ENCODE measurements at places on chromosomes 7 and 10.
A peak's percentile ranks its signal among the peaks of the same experiment; 100 is the strongest.

- no peak for DNase-seq
Measured at GRCh38 chr7:14542624-14543023, 359.9 kb downstream of the DGKB start.

DNA sequence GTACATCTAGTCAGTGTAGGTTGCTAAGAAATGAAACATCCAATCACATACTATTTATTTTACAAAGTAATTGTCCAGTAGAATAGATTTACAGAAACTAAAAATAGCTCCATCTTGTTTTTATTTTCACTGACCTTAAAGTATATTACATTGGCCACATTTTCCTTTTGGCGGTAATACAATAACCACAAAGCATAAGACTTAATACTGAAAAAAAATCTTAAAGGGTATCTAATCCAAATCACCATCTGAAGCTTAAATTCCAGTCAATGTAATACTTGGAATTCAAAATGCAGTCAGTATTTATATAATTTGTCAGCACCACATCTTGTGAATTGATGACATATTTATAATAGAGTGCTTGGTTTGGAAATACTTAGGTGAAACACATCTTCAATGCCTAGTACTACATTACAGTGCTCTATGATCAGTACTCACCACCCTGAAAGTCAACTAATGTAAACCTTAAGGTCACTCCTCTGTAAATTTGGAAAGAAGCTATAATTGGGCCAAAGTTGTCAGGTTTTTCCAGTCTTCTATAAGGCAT, 8.9 kb downstream of the ANKMY2 start:
- no peak for DNase-seq

- peak; percentile 62 for DNase-seq
Measured at GRCh38 chr7:32591938-32592337, 96.6 kb downstream of the AVL9 start.

DNA sequence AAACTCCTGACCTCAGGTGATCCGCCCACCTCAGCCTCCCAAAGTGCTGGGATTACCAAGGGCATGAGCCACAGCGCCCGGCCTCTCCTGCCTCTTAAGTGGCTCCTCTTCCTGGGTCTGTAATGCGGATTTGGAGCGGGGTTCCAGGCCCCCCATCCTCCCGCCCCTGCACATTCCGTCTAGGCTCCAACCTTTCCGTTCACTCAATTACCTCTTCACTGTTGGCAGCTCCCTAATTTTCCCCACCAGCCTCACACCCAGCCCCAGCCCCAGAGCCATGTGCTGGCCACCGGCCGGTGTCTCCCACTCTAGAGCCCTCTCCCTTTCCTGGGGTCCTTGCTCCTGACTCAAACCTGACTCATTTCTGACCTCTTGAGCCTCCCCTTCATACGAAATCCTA, 16.6 kb downstream of the ASB13 start:
- DNase-seq = no peak

Data from Caki2 (cell line).